ENCODE measurements at places on chromosomes 7 and 10.

DNA sequence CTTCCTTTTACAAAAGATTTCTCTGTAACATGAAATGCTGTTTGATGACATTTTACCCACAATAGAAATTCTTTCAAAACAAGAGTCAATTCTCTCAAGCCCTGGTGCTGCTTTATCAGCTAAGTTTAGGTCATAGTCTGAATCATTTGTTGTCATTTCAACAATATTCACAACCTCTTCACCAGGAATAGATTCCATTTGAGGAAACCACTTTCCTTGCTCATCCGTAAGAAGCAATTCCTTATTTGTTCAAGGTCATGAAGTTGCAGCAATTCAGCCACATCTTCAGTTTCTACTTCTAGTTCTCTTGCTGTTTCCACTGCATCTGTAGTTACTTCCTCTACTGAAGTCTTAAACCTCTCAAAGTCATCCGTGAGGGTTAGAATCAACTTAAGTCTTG is 315.3 kb downstream of the TYW1 start:
- DNase-seq: no peak

DNA sequence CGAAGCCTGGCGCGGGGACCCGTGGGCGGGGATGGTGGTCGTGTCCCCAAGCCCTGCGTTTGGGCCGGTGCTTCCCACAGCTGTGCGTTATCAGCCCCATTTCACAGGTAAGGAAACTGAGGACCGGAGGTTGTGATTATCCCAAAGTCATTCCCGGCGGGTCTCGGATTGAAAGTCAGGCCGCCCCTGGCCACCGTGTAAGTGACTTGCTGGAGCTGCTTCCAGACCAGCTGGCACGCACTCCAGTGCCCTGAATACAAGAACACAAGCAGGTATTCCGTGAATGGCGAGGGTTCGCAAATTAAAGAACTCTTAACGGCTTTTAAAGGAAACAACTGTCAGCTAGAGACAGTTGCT is 675 bp upstream of the ATE1 start:
- no peak for DNase-seq

DNA sequence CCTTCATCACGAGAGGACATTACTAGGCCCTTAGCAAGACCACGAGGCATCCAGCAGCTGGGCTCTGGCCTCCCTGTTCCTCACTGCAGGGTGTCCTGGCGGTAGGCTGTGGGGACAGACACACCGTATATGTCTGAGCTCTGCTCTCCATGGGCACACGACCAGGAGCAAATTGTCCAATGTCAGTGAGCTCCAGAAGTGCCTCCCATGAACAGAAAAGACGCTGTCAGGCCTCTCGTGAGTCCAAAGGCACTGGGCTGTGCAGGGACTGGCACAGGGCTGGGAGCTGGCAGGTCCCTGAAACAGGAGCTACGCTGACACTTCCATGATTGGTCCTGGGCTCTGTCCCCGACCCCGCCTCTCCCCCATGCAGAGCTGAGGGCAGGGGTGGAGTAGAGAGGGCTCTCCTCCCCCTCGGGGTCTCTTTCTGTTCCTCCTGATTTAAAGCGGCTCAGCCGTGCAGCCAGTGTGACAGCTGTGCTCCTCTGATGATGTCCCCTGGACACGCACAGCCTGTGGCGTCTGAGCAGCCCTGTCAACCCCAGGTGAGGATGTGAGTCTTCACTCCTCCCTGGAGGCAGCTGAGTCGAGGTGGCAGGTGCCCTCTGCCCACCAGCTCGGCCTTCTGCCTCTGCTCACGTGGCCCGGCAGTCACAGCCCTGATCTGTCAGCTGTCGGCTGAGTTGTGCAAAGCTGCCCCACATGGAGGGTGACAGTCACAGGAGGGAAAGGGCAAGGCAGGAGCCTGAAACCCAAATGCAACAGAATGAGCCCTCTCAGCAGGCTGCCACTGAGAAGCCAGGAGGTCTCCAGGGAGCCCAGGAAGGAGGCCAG is 13.0 kb downstream of the ANTXRL start:
- peak; percentile 38 for DNase-seq

- DNase-seq: no peak
These were observed 83.3 kb upstream of the PAX2 start for GRCh38 chr10:100662067-100662466.

GRCh38 chr10:68598978-68599770 is 39.0 kb downstream of the TET1 start:
- peak; percentile 75 for DNase-seq

- DNase-seq: no peak
These were observed 62.5 kb downstream of the SGMS1 start for GRCh38 chr10:50561266-50561665.

- DNase-seq: no peak
These were observed 22.7 kb downstream of the OTUD1 start for GRCh38 chr10:23461557-23461956.

DNA sequence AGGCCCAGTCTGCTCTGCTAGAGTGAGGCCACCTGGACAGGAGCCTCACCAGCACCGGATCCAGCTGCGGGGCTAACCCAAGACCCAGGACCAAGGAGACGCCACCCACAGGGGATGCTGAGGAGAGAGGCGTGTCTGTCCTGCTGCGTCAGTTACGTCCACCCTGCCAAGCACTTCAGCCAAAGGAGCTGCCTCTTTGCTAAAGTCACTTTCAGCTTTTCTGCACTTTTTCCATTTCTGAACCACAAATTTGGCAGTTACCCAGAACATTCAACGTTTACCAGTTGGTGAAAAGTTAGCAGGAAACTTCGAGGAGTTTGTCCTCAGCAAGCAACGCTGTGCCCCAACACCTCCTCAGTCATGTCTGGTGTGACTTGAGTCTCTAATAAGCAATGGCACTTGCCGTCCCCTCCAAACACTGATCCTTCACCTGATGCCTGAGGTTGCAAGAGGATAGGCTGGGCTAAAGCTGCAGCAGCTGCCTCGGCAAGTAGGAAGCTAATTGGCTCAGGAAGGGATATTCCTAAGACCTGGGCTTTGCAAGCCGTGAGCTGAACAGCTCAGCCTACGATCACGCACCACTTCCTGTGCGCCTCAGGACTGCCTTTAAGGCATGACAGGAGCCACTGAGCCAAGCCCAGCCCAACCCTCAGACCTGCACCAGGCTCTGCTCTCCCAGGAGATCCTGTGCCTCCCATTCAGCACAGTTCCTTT is 40.1 kb downstream of the KCNH2 start:
- DNase-seq: peak; percentile 67

GRCh38 chr7:82506702-82507101 is 63.1 kb upstream of the CACNA2D1 start:
- peak; percentile 79 for DNase-seq

GRCh38 chr7:106165337-106165736 is 53.2 kb upstream of the SYPL1 start:
- no peak for DNase-seq

GRCh38 chr7:75616421-75617167 is 122.1 kb downstream of the HIP1 start:
- DNase-seq: no peak

- no peak for DNase-seq
These were observed 12.5 kb upstream of the CALD1 start for GRCh38 chr7:134766779-134767519.

DNA sequence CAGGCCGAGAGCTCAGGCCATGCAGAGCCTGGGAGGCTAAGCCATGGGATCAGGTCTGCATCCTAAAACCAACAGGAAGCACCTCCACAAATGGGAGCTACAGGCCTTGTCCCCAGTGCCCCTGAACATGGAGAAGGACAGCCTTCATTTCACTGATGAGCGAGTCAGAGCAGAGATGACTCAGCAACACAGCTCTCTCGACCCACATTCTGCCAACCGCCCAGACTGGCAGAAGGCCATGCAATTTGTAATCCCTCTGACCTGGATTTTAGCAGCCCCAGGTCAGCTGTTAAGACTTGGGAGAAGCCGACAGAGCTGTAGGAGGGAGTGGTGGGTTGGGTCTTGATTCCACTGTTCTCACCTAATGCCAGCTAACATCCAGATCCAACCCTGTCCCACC is 25.5 kb downstream of the VOPP1 start:
- DNase-seq: peak; percentile 80

GRCh38 chr10:102595293-102595692 is 49.0 kb upstream of the TRIM8 start:
- peak; percentile 72 for DNase-seq

DNA sequence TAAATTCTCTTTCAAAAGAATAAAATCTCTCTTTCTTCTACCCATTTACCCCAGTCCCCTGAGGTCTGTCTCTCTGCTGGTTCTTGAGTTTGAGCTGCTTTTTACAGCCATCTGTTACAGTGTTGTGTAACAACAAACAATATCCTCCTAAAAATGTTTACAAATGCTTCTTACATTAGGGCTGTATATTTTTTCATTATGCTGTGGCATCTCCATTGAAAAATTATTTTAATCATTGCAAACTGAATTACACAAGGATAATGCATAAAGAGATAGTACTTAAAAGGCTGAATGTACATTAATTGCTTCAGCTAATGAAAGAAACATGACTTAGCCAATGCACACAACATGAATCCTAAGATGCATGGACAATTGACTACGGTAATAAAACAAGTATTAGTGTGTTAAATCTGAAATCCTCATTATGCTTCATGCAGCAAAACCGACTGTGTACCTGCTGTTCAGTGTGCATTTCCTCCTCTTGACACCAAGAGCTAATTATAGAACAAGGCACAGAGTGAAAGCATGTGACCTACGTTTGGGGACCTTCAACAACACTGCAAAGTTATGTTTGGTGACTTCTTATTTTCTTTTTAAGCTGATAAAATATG is 181.7 kb upstream of the RHOBTB1 start:
- no peak for DNase-seq

DNA sequence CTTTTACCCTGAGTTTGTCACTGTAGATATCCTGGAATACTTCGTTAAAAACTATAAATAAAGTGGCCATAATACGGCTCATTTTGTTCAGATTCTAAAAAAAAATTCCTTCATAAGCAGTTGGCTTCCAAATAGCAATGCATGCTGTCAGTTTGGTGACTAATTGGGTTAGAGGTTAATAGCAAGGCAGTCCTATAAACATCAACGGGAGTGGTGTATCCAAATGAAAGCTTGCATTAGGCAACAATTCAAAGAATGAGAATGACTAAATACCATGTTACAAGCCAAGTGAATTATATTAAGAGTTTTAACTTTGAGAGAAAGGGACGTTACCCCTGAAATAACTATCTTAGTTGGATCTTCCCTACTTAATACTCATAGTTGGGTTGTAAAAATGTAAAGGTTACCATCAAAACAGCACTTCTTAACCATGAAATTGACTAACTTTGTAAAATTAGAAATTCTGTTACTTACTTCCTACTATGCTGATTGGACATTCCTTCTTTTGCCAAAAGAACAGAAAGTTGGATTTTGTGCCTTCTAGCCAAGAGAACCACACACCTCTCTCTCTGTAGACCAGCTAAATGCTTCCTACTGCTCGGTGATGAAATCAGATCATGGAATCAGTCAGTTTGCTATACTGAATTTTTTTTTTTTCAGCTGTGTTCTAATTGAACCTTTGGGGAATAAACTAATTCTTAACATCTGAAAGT is 98.0 kb downstream of the KAT6B start:
- DNase-seq: no peak

DNA sequence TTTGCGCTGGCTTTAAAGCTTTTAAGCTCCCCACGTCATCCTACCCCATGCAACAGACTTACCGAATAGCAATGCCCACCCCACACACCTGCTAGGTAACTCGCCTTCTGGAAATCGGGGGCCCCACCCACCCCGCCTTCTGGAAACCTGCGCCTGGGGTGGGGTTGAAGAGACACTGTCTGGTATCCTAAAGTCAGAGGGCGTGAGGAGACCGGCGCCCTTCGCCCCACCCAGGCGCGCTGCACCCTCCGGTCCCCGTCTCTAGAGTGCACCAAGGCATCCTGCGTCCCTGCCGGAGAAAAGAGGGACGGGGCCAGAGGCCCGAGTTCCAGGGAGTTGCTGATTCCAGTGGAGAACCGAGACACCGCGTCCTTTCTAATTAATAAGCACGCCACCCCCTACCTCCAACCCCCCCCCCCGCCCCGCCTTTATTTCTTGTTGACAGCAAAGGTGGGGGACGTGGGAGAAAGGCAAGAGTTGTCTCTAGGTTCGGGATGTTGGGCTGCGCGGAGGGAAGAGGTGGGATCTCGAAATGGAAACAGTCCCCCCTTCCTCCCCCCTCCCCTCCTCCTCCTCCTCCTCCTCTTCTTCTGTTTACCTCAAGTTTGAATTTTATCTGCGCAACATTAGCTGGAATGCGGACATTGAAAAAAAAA is 220.9 kb upstream of the MKLN1 start:
- peak; percentile 74 for DNase-seq

- no peak for DNase-seq
These were observed 117.9 kb downstream of the LRRC18 start for GRCh38 chr10:48821692-48822091.

DNA sequence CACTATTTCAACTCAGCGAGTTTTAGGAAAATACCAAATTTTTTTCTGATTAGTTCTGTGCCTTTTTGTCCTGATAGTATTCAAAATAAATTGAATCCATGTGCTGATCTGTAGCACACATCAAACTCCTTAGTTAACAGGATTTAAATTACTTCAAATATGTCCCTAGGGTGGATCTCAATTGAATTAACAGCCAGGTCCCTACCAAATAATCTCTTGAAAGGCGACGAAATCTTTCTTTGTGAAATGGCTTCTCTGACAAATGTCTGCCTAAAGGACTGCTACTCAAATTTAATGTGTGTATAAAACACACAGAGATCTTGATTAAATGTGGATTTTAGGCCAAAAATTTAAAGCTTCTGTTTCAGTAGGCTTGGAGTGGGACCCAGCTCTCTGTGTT is 989.6 kb upstream of the KCND2 start:
- no peak for DNase-seq

DNA sequence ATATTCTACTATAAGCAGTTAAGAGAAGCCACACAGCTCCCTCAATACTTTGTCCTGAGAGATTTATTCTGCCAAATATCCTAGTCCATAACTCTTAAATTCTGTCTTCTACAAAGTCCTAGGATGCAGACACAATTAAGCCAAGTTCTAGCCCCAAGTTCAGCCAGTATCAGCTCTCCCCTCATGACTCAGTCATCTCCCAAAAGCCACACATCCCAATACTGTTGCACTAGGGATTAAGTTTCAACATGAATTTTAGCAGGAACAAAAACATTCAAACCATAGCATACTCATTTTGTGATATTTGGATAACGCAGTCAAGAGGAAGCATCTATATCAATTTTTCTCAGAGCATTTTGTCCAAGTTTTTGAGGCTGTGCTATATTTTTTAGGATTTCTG is 277.4 kb downstream of the FZD1 start:
- DNase-seq: no peak

GRCh38 chr10:132237871-132238270 is 51.1 kb downstream of the DPYSL4 start:
- no peak for DNase-seq

- no peak for DNase-seq
These were observed 995.4 kb upstream of the LRRN3 start for GRCh38 chr7:110095372-110096052.

GRCh38 chr7:26854876-26855855 is 9.2 kb downstream of the SKAP2 start:
- no peak for DNase-seq

DNA sequence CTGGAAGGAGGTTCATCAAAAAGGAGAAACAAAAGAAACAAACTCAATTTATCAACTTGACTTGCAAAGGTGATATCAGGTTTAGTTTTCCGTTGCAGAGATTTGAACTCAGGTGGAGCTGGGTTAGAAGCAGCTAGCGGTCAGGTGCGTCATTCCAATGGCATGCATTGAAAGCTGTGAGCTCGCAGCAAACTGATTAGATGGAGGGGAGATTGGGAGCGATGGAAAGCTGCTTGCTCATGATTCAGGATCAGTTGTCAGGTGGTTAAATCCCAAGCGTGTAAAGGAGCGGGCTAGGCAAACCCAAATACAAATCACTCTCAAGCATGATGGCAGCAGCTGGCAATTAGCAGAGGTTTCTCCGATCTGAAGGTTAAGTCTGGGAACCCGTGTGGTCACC is 49.3 kb upstream of the AFAP1L2 start:
- DNase-seq: no peak

GRCh38 chr10:8306685-8307364 is 252.3 kb downstream of the GATA3 start:
- DNase-seq: no peak

Data from sigmoid colon (tissue), 7 donors.